ENCODE measurements at places on chromosomes 13 and 19.
A peak's percentile ranks its signal among the peaks of the same experiment; 100 is the strongest.

DNA sequence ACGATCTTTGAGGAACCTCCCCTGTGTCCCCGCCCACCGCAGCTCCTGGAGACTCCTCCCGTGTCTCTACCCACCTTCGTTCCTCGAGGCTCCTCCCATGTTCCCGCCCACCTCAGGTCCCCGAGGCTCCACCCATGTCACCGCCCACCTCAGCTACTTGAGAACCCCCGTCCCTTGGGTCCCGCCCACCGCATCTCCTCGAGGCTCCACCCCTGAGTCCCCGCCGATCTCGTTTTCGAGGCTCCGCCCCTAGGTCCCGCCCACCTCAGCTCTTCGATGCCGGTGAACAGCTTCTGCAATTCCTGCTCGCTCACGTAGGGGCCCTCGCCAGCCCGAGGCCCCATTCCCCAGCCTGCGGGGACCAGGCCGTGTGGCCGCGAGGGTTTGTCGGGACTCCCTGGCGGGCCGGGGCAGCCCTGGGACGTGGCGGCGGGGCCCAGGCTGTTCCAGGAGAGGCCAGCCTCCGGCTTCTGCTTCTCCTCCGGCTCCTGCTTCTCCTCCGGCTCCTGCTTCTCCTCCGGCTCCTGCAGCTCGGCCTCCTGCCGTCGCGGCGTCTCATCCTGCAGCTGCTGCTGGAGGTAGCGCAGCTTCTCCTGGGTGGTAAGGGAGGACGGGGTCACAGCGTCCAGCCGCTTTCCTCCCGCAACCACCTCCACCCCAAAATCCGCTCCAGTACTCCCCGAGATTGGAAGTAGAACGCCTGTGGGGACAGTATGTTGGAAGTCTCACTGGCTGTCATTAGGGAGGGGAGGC is 16.7 kb downstream of the TSKS start:
- peak; percentile 100 for DNase-seq

DNA sequence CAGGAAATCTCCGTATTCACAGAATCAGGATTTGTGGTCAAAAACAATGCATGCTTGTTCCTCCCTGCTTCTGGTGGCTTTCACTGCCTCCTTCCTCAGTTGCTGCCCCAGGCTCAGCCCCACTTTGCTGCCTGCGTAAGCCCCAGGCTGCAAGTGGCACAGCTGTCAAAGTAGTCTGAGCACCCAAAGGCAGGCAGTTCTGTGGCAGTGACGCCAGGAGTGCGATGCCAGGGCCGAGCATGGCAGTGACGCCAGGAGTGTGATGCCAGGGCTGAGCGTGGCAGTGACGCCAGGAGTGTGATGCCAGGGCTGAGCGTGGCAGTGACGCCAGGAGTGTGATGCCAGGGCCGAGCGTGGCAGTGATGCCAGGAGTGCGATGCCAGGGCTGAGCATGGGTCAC is 77.3 kb upstream of the GPR183 start:
- DNase-seq: no peak

DNA sequence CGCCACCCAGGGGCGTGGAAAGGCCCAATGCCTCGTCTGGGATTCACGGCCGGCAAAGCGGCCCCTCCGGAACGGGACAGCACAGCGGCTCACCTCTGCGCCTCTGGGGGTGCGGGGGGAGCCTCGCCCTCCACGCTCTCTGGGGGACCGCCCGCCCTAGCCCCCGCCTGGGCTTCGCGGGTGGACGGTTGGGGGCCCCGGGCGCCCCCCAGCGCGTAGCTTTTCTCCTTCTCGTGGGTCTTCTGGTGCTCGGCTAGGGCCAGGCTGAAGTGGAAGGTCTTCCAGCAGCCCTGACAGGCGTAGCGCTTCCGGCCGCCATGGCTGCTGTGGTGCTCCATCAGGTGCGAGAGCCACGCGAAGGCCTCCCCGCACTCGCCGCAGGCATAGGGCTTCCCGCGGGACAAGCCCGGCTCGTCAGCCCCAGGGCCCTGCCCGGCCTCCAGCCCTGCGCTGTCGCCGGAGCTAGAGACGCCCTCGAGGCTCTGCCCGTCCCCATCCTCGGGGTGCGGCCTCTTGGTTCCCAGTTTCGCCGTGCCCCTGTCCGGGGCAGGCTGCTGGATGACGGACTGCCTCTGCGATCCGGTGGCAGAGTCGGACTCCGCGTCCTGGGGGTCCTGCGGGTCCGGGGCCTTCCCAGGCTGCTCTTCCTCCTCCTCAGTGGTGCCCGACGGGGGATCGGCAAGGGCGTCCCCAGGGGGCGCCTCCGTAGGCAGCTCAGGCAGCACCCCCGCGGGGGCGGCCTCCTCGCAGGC is 13.3 kb downstream of the ZSCAN18 start:
- DNase-seq: no peak

DNA sequence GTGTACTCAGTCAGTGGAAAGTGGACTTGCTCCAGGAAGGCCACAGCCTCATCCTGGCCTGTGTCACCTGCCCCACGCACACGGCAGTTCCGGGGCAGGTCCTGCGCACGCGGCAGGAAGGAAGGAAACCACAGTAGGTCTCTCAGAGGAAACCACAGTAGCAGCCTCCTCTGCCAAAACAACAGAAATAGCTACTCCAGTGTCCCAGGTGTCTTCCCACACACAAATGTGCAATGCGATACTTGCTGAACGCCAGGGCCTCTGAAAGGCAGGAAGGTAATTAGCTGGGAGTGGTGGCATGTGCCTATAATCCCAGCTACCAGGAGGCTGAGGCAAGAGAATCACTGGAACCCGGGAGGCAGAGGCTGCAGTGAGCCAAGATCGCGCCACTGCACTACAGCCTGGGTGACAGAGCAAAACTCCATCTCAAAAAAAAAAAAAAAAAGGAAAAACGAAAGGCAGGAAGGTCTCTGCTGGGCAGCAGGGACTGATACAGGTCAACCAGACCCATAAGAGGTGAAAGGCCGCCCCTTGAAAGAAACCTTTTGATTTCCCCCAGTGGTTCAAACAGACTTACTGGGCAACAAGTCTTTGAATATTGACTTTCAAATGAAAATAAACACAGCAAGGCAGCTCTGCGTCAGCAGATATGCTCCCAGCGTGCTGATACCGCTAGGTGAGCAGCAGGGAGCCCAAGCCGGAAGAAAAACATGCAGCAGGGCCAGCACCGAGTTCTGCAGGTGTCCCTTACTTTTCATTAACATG is 49.5 kb downstream of the CRYL1 start:
- no peak for DNase-seq

DNA sequence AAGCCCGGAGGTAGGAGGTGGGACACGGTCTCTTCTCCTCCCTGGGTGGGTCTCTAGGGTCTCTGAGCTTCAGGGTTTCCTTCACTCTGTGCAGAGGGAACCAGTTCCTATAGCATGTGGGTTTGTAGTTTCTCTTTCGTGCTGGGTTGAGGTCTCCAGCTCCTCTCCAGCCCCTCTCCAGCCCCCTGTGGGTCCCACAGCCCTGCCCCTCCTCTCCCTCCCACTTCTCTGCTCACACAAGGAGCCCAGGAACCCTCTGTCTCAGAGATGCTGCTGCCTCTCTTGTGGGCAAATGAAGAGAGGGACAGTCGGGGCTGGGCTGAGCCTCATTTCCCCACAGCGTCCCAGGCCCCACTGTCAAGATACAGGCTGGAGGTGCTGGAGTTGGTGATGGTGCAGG is 1.4 kb downstream of the SIGLEC7 start:
- DNase-seq: no peak

GRCh38 chr13:76854894-76855293 is 31.3 kb downstream of the KCTD12 start:
- DNase-seq: no peak

- no peak for DNase-seq
These were observed 37.0 kb downstream of the ZNF136 start for GRCh38 chr19:12199757-12200419.

DNA sequence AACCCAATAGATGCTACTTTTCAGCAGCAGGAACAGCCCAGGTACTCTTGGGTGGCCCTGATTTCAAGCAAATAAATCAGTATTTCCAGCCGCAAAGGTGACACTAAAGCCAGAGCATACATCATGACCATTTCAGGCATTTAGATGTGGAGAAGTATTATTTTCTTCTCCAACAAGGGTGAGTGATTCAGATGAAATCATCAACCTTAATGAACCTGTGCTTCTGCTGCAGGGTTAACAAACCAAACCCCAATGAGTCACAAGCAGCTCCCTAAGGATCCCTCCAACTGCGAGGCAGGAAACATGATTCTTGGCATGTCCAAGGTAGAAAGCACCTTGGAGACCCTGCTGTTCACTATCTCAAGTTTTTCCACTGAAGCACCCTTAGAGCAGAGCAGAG is 32.7 kb downstream of the MBNL2 start:
- DNase-seq: no peak

DNA sequence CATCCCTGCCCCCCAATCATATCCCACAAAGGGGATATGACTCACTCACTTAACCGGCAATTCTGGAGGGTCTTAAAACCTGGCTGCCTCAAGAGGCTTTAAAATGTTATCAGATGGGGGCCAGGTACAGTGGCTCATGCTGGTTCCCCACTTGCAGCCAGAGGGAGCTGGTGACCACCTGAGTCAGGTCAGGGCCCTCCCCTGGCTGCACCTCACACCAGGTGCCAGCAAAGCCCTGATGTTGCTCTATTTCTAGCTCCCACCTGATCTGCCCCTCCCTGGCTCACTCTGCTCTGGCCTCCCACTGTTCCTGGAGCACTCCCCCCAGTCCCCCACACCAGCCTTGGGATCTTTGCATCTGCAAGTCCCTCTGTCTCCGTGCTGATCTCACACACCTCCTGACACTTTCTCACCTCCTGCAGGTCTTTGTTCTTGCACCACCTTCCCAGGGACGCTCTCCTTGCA is 14.2 kb downstream of the HPN start:
- DNase-seq: peak; percentile 67

DNA sequence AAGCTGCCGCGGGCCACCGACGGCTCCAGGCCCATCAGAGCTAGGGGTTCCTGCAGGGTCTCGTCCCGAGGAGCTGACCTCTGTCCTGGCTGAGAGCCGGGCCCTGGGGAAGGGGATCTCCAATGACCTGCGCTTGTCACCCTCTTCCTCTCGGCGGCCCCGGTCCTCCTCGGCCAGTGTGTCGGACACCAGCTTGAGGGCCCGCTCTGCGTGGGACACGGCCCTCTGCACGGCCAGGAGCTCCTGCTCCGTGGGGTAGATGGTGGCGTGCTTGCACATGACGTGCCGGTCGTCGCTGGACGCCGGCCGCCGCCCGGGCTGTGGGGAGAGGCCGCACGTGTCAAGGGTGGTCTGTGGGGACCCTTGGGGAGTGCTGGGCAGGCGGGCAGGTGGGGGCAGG is 32.7 kb upstream of the MATK start:
- peak; percentile 14 for DNase-seq

DNA sequence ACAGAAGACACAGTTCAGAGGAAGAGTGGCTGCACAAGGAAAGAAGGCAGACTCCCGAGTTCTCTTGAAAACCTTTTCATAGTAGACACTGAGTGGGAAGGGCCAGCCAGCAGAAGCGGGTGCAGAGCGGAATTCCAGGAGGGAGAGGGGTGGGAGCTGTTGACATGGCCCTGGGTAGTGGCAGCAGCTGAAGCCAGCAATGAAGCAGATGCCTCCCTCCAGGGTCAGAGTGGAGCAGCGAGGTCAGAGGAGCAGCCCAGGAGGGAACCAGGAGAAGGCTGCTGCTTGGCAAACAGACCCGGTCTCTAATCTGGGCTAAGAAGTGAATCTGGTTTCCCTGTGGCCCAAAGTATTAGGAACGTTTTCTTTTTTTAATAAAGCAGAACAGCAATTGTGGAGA is 73.9 kb upstream of the SPATA13 start:
- no peak for DNase-seq

DNA sequence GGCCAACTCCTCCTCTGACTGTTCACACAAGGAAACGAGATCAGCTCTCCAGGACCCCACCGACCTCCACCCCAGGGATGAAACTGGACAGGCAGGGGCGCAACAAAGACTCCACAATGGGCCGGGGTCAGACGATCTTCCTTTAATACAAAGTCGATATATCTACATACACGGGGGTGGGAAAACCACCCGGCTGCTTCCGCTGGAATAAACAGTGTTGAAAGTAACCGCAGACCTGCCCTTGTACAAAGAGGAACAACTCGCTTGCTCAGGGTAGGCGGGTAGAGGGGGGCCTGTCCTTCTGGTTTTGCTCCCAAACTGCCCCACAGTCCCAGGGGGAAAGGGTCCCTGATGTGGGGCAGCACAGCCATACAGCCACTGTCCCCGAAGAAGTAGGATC is 135.2 kb downstream of the PTPRS start:
- no peak for DNase-seq

DNA sequence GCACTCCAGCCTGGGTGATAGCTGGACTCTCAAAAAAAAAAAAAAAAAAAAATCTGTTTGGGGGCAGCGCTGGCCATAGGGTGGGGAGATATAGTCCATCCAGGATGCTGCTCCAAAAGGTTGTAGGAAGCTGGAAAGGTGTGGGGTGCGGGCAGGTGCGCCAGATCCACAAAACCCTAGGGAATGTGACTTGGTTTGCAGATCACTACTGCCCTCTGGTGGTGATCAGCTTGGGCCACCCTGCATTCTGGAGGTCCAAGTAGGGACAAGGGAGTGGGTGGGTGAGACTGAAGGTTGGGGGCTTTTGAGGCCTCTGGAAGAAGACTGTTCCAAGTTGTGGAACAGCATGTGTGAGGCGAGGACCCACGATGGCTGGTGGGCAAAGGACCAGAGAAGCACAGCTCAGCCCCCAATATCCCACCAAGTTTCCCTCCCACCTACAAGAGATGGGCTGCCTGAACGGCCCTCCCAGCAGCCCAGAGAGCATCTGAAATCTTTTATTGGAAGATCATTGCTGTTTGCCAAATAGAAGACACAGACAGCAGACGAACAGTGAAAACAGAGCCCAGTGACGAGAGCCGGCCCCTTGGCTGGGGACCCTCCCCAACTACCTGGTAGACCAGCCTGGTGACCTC is 10.4 kb upstream of the TYK2 start:
- peak; percentile 90 for DNase-seq

DNA sequence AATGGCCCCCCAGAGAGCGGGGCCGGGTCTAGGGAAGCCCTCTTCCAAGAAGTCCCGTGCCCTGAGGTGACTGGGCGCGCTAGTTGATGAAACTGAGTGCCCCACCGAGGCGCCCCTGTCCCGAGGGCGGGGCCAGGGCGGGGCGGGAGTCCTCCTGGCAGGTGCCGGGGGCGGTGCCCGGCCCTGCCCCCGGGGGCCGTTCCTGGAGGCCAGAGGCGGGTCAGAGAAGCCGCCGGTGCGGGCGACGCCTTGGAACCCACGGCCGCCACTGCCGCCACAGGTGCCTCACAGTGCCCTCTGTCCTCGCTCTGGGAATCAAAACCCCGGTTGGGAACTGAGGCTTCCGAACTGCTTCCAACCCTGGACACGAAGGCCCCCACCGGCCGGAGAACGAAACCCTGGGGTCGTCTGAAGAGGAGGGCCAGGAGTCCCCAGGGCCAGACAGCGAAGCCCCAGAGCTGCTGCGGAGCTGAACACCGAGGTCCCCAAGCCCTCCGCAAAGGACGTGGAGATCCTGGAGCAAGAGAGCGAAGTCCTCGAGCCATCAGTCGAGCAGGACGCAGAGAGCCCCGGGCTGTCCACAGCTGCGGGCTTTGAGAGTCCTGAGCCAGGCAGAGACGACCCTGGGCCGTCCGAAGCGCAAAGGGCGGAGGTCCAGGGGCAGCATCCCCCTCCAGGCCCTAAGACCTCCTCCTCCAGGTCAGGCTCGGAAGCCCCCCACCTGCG is at the start of gene MISP3:
Gene MISP3, plus strand, starts transcription at position 252 of the 726 bp plus-strand sequence. CDS start 524 bp downstream, outside the sequence.
- peak; percentile 62 for DNase-seq

All from Karpas-422 (cell line).